Left renal cortex interstitium (tissue), 4 donors: ENCODE measurements at places on chromosomes 1 and 21. TPM values are rescaled to one million over a fixed set of nuclear protein-coding genes. Genes with fewer than 3 reads are reported as not detected.

- no peak for DNase-seq
Measured at GRCh38 chr21:45980271-45980670, 1.3 kb upstream of the COL6A1 start.

DNA sequence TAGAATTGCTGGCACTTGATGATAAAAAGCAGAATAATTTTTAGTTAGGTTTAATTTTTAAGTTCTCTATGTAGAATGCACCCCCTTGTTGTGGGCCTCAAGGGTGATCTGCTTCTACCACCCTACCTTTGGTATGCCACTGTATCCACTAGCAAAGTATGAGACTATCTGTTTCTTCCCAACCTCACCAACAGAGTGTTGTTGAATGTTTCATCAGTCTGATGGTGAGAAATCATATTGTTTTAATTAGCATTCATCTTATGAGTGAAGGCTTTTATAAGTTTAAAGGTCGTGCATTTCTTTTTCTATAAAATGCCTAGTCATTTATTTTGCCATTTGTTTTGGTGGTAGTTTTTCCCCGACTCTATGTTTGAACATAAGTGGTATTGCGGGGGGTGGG is 141.0 kb downstream of the MAGI3 start:
- no peak for DNase-seq

DNA sequence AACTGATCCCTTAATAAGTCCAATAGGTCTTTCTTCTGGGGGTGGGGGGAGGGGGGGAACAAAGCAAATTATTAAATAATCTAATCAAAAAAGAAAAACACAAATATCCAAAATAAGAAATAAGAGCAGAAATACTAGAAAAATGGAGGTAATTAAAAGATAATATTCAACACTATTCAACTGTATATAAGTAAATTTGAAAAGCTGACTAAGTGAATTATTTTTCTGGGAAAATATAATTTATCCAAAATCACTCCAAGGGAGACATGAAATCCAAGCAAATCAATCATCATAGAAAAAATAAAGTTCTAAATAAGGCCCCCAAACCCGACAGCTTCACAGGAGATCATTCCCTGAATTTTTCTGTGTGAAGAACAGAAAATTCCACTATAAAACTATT is 18.8 kb downstream of the VPS26C start:
- DNase-seq: no peak

The SH2D2A gene
- polyA plus RNA-seq: 1.6 TPM

DNA sequence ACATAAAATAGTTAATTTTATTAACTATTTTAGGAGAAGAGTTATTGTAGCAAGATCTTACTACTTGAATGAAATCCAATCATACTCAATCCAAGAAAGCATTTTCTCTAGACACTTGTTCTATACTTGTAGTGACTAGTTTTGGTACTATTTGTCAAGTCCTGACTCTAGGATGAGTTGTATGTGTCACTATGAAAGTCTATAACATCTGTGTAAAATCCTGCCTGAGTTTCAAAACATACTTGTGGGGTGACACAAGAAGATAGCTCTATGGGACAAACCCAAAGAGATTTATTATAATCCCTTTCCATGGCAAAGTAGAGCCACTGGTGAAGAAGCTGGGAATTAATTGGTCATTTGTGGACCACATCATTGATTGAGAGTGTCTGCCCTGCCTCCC is 1042.2 kb upstream of the ADGRL4 start:
- no peak for DNase-seq

DNA sequence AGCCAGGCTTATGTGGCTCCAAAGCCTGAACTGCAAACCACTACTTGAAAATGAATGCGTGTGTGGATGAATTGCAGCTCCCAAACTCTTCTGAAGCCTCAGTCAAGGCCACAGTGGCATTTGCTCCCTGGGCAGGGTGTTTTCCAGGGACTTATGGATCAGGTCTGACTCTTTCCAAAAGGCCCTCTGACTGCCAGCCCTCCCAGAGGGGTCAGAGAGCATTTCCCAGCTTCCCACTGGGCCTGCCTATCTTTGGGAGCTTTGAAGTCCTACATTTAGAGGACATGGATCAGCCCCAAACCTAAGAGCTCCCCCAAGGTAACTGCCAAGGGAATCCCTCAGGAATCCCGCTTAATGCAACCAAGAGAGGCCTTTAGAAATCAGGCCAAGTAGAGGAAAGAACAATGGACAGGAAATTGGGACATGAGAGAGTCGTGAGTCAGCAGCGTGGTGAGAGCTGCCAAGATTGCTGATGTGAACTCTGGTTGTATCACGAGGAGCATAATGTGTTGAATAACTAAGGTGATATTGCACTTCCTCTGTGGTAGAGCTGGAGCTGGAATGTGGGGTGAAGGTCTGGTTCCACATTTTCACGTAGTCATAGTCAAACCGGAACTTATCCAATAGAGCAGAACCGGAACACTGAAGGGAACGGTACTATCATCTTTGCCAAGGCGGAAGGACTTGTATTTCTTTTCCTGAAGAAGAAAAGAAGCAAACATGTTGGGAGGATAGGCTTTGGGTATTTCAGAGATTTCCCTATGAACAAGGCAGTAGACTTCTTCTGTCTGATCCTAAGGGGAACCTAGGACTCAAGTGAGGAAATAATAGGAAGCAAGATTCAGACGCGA is 99.4 kb upstream of the JUN start:
- no peak for DNase-seq

DNA sequence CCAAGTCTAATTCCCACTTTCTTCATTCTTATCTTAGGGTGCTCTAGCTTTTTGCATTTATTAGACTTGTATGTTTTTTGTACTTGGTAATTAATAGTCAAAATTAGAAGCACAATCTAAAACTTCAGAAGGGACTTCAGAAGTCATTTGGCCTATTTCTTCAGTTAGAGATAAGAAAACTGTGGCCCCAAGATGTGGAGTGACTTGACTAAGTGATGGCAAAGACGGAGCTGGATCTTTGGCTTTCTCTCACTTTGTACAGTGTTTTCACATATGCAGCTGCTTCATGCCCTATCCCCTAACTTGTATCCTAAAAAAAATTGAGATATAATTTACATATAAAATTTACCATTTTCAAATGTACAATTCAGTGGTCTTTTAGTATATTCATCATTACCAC is 21.7 kb downstream of the EPB41 start:
- DNase-seq: no peak

DNA sequence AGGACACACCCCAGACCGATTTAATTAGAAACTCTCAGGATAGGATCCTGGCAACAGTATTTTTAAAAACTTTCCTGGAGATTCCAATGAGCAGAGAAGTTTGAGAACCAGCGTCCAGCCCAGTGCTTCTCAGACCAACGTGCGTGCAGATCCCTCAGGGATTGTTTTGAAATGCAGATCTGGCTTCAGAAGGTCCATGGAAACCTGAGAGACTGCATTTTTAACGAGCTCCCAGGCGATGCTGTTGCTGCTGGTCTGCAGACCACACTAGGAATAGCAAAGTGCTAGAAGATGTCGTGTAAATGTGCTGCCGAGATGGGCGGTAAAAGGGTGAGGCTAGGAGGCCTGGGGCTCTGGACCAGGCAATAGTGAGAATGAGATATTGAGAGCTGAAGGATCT is 18.4 kb upstream of the CASQ1 start:
- no peak for DNase-seq

The LDLRAD2 gene
- 3.9 TPM for polyA plus RNA-seq

- DNase-seq: no peak
Measured at GRCh38 chr21:43930074-43930847, 65.2 kb downstream of the AGPAT3 start.

- DNase-seq: no peak
Measured at GRCh38 chr1:16294219-16295212, 57.5 kb upstream of the CPLANE2 start.

DNA sequence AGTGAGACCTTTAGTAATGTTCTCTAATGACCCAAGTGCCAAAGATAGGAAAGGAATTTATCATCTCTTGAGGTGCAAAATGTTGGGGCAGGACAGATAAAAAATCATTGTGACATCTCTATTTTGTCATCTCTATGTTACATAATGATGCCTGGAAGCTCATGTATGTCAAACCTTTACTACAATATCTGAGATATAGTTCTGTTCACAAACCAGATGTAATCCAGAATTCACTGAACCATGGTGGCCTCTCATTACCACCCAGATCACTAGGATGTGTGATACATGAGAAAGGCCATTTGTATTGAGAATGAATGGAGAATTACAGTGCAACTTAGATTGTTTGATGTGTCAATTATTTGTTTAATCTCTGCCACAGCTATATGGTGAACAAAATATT is 22.0 kb upstream of the KCTD3 start:
- no peak for DNase-seq

DNA sequence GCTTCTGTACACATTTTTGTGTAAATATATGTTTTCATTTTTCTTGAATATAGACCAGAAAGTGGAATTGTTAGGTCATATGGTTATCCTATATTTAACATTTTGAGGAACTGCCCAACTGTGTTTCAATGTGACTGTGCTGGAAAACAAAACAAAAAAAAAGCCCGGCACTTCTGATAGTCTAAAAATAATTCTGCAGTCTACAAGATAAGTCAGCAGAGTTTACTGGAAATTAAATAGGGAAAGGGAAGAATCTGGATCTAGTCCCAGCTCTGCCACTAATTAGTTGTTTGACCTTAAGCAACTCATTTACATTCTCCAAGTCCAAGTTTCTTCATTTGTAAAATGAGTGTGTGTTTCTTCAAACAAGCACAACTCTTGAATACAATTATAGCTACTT is 869.1 kb upstream of the B3GALT2 start:
- no peak for DNase-seq

GRCh38 chr1:21893046-21893805 is 43.9 kb downstream of the HSPG2 start:
- no peak for DNase-seq

- no peak for DNase-seq
Measured at GRCh38 chr1:153277852-153278251, 18.4 kb downstream of the LORICRIN start.

- DNase-seq: no peak
Measured at GRCh38 chr1:19861034-19861433, 21.2 kb upstream of the OTUD3 start.

- DNase-seq: no peak
Measured at GRCh38 chr1:201557572-201557958, 18.6 kb downstream of the NAV1 start.

DNA sequence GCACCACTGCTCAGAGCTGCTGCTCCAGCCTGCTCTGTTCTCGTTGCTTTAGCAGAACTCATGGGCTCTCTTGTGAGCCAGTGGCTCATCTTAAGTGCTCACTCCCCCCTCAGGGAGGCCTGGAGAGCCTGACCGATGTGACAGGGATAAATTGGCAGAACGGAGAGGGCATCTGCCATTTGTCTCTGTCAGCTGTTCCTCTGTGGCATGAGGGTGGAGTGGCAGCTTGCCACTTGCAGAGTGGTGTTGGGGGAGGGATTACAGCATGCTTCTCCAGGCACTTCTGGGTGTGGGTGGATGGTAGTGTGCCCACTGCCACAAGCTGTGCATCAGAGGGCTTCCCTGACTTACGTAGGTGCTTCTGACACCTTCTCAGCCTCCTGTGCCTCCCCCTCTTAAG is 229.5 kb downstream of the PAPPA2 start:
- DNase-seq: no peak

- no peak for DNase-seq
Measured at GRCh38 chr1:119987112-119987511, 82.3 kb downstream of the NOTCH2 start.

The ZNF648 gene
- polyA plus RNA-seq: 0.43 TPM

DNA sequence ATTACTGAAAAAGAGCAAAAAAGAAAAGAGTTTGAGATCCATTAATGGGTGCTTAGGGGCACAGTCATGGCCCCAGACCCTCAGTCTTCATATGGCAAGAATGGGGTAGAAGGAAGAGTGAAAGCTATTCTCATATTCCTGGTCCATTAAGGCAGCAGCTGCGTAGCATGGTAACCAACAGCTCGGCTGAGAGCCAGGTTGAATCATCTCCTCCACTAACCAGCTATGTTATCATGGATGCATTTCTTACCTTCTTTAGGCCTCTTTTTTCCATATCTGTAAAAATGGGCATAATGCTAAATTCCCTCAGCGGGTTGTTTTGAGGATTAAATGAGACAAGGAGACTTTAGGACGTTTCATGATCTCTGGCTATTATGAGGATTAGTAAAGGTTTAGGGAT is 15.0 kb upstream of the SARS1 start:
- DNase-seq: no peak

DNA sequence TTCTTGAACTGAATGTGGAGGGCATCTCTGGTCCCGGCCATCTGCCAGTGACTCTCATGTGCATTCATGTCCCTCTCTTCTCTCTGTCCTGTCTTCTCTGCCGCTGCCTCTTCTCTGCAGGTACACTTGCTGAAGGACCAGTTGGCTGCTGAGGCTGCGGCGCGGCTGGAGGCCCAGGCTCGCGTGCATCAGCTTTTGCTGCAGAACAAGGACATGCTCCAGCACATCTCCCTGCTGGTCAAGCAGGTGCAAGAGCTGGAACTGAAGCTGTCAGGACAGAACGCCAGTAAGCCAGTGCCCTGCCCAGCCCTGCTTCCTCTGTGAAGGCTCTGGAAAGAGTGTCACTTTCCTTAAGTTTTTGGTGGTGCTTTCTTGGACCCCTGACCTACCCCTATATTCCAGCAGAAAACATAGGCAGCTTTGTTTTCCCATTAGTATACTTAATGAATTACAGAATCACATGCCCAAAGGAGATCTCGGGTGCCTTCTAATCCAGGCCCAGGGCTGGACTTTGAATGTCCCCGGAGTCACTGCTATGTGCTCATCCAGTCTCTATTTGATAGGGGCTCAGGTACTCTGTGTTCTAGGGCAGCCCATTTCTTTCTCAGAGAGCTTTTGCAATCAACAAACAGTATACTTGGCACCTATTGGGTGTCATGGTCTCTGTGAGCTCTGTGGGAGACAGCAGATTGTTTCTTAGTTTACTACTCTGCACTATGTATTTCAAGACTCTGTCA is 11.2 kb downstream of the SPATA46 start:
- DNase-seq: no peak

- no peak for DNase-seq
Measured at GRCh38 chr21:46637952-46638746, 2.7 kb downstream of the PRMT2 start.

The S100A14 gene
- 25.9 TPM for polyA plus RNA-seq
